ENCODE measurements at places on chromosomes 16 and 17.

- no peak for DNase-seq
Measured at GRCh38 chr17:77142689-77143088, 1.9 kb downstream of the SEC14L1 start.

DNA sequence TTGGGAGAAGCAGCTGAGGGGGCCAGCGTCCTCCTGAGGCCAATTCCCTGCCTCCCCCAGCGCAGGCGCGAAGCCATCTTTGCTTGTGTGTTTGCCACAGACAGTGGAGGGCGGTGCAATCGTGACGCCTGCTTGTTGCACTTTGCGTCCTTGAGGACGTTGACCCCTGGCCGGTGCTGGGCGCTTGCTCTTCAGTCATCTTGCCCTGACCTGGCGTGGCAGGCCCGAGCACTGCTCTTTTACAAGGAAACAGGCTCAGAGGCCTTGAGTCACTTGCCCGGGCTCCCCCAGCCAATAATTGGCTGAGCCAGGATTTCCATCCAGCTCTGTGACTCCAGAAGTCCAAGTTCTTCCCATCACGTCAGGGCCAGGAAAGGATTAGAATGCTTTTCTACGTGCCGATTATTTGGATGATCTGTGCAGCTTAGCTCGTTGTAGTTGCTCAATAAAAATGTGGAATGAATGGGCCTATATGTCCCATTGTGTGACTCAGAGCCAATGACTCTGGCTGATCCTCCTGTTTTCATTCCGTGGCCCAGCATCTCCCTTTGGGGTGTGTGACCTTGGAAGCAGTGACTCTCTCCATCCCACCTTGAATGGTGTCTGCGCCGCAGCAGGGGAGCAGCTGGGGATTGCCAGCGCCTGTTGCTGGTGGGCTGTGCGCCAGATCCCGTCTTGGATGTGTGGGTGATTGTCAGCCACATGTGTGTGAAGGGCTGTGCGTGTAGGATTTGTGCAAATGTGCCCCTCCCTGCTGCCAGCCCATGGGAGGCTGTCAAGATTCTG, 214.1 kb downstream of the SEC14L1 start:
- DNase-seq: no peak

DNA sequence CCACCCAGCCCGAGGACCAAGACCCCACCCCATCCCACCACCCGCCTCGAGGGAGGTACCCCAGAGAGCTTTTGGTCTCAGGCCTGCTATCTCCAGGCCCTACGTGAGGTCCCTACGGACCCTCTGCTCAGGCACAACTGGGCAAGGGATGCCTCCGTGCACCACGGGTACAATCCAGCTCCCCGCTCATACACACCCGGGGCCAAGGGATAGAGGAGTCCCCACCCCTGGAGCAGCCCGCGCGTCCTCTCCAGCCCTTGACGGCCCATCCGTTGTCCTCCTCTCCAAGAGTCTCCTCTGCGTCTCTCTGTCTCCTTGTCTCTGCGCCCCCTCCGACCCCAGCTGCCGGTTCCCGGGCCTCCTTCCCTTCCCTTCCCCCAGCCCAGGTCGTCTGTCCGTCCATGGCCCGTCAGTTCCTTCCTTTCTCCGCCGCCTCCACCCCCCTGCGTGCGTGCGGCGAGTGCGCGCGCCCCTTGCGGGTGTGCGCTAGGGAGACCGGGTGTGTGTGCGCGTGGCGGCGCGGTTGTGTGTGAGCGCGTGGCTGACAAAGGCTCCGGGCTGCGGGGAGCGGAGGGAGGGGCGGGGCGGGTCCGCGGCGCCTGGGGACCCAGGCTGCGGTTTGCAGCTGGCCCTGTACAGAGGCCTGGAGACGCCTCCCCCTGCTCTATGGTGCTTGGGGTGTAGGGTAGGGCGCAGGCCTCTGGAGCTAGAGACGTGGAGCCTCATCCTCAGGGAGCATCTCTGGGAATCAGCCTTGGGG, 930 bp downstream of the SPNS2 start:
- DNase-seq: no peak

- DNase-seq: no peak
Measured at GRCh38 chr16:62585041-62585545, 548.9 kb upstream of the CDH8 start.

DNA sequence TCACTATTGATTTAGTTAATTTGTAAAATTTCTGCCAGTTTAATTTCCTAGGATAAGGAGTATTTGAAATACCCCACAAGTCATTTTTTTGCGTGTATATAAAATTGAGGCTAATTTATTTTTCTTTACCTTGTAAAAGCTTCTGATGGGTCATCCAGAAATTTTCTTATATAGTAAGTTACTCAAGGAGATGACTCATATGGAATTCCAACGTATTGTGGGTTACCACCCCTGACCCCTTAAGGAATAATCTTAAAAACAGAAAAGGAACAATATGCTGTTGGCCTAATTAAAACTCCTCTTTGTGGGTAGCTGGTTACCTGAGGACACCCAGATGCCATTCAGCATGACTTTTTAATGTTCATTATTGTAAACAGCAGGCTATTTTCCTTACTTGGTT, 13.6 kb downstream of the HEATR6 start:
- DNase-seq: no peak

GRCh38 chr17:21373036-21373435, 3.1 kb upstream of the KCNJ12 start:
- DNase-seq: no peak

All from NCI-H774 (cell line).